Hematopoietic multipotent progenitor cell treated with erythropoietin and hydrocortisone succinate and interleukin-3 and kit ligand, for 8 days (in vitro differentiated cells): ENCODE measurements at places on chromosomes 4 and X.

DNA sequence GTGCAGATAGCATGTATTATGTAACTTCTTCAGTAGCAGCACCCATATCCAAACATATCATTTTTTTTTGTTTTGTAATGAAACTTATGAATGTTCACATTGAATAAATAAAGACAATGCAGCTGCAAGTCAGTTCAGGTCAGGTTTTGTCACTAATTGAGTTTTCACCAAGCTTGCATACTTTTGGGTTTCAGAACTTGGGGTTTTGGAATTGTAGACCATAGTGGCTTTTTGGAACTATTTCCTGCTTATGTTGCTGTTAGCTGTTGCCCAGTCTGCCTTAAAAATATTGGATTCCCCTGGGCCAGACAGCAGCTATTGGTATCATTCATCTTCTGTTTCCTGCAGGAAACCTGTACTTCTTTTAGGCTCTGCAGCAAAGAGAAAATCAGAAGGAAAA, 113.4 kb upstream of the LIMCH1 start:
- DNase-seq: no peak

DNA sequence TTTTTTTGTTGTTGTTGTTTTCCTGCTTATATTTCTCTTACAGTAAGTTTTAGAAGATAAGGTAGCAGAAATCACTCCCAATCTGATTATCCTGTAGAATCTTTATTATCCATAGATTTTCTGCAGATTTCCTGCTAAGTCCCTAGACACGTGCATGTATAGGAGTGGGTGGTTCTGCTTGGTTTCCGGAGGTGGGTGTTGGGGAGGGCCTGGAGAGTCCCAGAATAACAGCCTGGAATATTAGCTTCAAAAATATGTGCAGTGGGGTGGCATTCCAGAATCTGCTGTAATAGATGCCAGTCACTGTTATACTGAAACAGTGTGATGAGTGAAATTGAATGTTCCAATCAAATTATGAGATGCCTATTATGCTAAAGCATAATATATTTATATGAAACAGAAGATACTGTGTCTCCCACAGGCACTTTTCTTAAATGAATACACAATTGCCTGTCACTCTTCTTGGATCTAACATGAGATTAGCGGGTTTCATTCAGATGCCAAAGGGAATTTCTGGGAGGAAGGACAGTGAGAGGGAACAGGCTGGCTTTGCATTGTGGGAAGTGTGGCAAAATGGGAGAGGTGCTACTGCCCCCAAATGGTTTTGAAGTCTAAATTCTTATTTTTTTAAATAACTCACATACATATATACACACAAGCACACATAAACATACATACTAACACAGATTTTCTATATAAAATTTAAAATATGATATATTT, 37.6 kb downstream of the C4orf50 start:
- no peak for DNase-seq

- no peak for DNase-seq
Measured at GRCh38 chrX:30702736-30703135, 49.5 kb downstream of the GK start.

DNA sequence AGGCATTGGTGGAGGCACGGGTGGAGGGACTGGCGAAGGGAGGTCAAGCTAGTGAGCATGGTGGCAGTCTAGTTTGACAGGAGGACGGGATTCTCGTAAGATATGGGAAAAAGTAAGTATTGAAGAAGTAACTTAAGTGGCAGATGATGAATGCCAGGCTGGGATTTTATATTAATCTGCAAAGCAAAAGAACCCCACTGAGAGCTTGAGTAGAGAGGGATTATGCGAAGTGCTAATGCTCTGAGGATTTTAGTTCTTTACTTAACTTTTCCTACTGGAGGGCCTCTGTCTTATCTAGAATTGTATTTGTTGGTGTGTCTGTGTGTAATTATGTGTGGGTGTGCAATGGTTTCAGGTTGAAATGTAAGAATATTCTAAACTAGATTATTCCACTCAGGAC, 327.9 kb downstream of the FAT4 start:
- DNase-seq: no peak

DNA sequence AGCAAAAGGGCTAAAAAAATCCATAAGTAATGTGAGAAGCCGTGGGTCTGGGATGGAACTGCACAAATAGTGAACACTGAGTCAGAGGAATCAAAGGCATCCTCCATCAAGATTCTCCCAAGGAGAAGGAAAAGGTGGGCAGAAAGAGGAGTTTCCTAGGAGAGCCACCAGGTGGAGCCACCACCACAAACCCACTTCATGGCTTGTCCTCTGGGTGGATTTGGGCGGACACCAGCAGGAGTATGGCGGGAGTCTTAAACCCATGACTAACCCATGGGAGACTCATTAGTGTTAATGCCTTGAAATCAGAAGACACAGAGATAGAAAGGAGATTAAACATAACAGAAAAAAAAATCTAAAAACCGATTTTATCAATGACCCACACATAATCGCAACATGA, 147.7 kb downstream of the SH3KBP1 start:
- DNase-seq: peak; percentile 71

GRCh38 chrX:105553118-105553517, 269.2 kb upstream of the NRK start:
- DNase-seq: no peak

DNA sequence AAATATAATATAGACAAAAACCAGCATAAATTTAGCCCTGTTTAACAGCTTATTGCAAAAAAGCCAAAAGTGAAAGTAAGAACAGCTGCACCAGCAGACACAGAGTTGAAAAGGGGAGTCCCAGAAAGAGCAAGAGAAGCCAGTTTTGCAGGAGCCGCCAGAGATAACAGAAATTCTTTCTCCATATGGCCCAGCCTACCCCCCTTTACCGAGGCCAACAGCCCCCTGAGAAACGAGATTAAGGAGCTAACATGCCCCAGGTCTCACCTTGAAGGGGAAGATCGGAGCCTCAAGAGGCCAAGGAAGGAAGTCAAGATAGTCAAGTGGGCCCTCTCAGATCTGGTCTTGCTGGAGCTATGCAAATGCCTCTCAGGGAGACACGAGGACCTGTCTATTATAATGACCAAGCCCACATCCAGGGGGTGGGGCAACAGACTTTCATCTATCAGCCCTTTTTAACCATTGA, 4.8 kb downstream of the ACOX3 start:
- peak; percentile 79 for DNase-seq

GRCh38 chr4:38310446-38311043, 350.3 kb downstream of the PTTG2 start:
- DNase-seq: peak; percentile 28

GRCh38 chrX:70001269-70001668, 48.5 kb downstream of the AWAT2 start:
- DNase-seq: no peak

- no peak for DNase-seq
Measured at GRCh38 chrX:11591723-11592346, 73.9 kb downstream of the ARHGAP6 start.

DNA sequence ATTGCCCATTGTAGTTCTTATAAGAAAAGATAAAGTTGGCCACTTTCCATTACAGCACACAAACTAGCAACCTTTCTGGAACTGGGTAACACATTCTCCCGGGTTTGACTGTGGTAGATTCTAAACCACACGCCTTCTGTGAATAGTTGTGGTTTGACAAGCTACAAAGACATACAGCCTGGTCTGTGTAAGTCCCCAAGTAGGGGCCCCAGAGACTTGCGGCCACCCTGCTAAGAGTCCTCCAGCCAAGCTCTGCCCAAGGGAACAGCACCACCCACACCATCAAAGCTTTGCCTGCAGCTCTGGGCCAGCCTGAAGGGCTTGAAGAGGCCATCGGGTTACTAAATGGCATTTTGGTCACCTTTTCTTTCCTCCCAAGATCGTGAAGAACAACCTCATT, 203.4 kb downstream of the MAML3 start:
- peak; percentile 48 for DNase-seq

DNA sequence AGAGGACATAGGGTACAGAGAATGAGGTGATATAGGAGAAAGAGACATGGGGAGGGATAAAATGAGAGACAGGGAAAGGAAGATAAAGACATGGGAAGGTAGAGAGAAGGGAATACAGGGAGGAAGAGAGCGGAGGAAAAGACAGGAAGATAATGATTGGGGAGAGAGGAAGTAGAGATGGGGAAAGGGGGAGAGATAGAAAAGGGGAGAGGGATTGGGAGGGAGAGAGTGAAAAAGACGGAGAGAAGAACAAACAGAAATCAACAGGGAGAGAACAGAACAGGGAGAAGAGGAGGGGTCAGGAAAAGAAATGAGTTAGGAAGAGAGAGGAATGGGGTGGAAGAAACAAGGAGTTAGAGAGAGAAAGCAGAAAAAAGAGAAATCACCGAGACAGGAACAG, 4.6 kb downstream of the GRIPAP1 start:
- DNase-seq: no peak

- no peak for DNase-seq
Measured at GRCh38 chrX:137792214-137792613, 226.3 kb downstream of the ZIC3 start.

DNA sequence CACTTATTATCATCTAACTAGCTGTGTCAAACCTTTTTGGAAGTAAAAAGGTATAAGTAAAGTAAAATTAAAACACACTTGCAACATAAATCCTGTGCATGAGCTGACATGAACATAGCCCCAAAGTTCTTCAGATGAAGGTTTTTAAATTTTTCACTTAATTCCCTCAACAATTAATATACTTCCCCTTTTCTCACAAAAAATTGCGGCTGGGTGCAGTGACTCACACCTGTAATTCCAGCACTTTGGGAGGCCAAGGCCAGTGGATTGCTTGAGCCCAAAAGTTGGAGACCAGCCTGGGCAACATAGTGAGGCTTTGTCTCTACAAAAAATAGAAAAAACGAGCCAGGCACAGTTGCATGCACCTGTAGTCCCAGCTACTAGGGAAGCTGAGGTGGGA, 16.8 kb downstream of the RASGEF1B start:
- DNase-seq: no peak

DNA sequence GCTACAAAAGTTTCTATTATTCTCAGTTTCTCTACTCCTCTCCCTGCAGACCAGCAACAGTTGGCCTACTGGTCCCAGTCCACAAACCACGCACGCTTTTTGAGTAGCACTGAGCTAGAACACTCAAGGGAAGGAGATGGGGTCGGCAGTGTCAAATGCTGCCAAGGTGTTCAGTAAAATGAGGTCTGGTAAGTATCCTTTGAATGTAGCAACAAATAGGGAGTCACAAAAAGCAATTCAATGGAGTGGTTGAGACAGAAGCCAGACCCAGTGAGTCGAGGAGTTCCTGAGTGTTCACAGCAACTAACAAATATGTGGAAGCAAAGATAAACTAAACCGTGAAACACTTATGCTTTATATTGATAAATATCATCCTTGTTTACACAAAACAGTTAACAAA, 355.7 kb downstream of the MID1IP1 start:
- DNase-seq: no peak

DNA sequence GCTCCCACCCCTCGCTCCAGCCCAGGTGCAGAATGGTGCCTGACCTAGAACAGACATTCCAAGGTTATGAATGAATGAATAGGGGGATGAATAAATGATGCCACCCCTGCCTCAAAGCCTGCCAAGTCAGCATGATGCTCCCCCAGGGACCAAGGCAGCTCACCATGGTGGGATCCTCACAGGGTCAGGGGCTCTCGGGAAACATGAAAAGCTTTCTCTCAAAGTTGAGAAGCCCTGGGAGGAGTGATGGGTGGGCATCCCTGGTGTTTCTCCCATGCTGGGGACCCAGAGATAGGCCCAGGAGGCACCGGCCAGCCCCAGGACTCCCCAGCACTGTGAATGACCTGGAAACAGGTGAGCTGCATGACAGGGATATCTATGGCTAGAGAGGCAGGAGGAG, 58.9 kb downstream of the HTRA3 start:
- no peak for DNase-seq

GRCh38 chr4:82090717-82091116, 283.1 kb downstream of the HNRNPD start:
- DNase-seq: no peak

GRCh38 chr4:111923786-111924185, 221.5 kb upstream of the FAM241A start:
- DNase-seq: no peak

GRCh38 chr4:140395668-140396067, 22.2 kb downstream of the SCOC start:
- no peak for DNase-seq

- DNase-seq: no peak
Measured at GRCh38 chrX:100297728-100298127, 112.3 kb downstream of the PCDH19 start.

DNA sequence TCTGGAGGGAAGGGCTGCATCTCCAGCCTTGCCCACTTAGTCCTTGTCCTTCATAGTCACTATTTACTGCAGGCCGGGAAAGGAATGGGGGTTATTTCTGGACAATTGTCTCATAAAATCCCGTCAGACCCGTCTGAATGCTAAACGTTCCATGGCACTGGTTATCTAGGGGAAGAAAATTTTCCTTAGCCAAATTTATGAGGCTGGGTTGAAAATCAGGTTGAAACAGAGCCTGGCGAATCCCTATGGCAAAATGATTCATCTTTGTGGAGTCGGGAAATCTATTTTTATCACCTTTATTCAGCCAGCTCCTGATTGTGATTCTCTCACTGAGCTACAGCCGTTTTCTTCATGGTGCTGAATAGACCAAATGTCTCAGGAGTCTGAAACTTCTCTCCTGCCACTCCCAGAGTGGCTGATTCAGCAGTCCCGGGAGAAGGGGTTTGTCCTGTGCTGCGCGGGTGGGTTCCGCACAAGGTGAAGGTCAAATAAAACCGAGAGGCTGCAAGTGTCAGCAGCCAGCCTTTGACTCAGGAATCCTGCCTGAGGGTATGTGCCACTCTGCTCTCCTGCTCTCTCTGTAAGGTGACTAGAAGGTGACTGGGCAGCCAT, 1.0 kb downstream of the LIMCH1 start:
- DNase-seq: no peak

DNA sequence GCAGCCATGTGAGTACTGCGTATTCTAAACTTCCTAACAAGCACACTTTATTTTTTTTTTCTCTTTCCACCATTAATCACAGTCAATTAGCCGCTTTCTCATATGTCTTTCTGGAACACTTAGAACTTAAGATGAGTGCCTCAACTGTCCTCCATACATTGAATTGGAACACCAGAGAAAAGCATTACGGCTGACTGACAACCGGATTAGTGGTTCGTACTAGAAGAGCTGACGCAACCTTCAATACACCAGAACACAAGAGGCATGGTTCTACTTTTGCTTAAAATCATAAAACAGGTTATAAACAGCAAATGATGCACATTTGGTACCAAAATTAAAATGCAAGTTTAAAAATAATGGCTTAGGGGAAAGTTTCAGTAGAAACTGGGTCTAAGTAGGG, 3.3 kb downstream of the TMEM47 start:
- no peak for DNase-seq

- DNase-seq: no peak
Measured at GRCh38 chrX:71556036-71556435, 22.2 kb upstream of the GCNA start.

- DNase-seq: no peak
Measured at GRCh38 chr4:98626350-98626749, 32.1 kb downstream of the TSPAN5 start.

- DNase-seq: no peak
Measured at GRCh38 chr4:33649015-33649414, 2595.3 kb downstream of the ARAP2 start.
